ENCODE measurements at places on chromosomes 16 and 17. TPM values are rescaled to one million over a fixed set of nuclear protein-coding genes. Genes with fewer than 3 reads are reported as not detected.

GRCh38 chr16:10684511-10685151 lies 10.1 kb downstream of the TEKT5 start:
- no peak overlapping the region for H3K27ac ChIP-seq
- no peak overlapping the region for H3K4me3 ChIP-seq
- DNase-seq = no peak

DNA sequence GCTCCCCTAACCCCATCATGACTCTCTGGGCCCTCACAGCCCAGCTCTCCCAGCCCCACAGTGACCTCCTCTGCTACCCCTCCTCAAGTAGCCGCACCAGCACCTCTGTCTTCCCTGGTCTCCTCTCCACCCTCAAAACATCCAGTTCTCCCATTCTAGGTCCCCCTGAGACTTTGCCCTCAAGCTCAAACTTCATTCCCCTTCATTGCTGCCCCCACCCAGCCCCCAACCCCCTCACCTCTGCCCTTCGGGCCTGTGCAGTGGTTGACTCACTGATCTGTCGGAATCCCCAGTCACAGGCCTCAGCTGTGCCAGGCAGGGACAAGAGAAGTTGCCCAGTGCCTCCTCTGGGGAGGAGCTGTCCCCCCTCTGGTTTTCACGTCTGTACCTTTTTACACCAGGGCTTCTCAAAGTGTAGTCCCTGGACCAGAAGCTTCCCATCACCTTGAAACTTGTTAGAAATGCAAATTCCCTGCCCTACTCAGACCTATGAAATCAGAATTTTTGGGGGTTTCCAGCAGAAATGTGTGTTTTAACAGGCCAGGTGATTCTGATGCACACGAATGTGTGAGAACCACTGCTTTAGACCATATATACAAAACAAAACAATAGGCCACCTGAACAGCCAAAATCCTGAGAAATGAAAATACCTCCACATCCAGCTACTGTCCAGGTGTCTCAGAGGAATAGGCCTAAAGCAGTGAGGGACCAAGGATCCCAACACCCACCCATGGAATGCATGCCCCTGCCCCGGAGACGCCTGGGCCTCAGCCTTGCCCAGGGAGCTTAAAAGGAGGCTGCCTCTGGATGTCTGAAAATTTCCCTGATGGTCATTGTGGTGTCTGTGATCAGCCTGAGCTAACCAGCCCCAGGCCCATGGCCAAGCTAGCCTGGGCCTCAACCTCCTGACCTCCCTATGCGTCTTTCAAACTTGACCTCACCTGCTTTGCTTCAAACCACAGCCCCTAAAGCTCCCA lies 853 bp upstream of the DOK4 start:
- no peaks in the 10 kb centered on the region for H3K36me3 ChIP-seq
- H3K4me3 ChIP-seq = peak overlapping the region; percentile 90
- peak overlapping the region; percentile 87 for H3K27ac ChIP-seq
- no peaks in the 10 kb centered on the region for H3K27me3 ChIP-seq
- H3K4me1 ChIP-seq = peaks cover 14% of the 10 kb centered on the region

DNA sequence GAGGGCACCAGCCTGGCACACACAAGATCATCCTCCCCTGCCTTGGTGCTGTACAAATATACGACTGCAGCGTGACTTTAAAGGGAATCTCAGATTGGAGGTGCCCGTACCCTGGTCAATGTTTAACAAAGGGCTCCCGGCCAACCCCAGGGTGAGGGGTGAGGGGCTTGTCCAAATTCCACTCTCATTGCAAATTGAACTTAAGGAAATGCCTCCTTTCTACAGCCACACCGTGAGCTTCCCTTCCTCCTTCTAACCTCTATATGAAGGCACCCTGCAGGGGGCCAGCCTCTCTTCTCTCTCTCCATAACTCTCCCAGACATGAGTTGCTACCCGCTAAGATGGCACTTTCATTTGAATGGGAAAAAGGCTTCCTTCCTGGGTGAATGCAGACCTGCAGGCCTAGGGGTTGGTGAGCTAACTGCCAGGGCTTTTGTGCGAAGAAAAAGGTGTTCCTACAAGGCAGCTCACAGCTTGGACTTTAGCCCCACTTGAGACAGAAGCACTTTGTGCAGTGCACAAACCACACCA lies 76.6 kb downstream of the IRF8 start:
- H3K36me3 ChIP-seq = no peaks in the 10 kb centered on the region
- no peaks in the 10 kb centered on the region for H3K27me3 ChIP-seq
- no peak for DNase-seq

DNA sequence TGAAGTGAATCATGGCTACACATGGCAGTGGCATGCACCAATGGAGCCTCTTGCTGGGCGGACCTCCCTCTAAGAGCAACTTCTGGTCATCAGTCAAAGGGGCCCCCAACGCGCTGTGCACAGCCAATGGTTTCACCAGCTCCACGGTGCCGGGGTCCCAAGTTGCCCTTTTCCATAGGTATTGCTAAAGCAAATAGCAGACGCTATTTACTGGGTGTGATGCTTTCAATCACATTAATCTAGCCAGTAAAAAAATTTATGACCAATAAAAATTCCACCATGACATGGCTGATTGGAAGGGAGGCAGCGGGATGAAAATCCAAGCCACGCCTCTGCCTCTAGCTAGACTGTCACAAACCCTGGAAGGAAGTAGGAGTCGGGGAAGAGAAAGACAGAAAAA lies 680.3 kb upstream of the SOX9 start:
- H3K27ac ChIP-seq = no peak overlapping the region
- no peak overlapping the region for H3K4me3 ChIP-seq
- no peaks in the 10 kb centered on the region for H3K36me3 ChIP-seq
- no peaks in the 10 kb centered on the region for H3K27me3 ChIP-seq
- no peak for DNase-seq
- H3K4me1 ChIP-seq = no peaks in the 10 kb centered on the region

Gene PLLP
- total RNA-seq = 6.2 TPM

Gene MYOCD
- 54.6 TPM for total RNA-seq

Gene VEZF1
- total RNA-seq = 127 TPM

Data from uterus (tissue), 4 donors.